ENCODE measurements at places on chromosomes 11 and 22. TPM values are rescaled to one million over a fixed set of nuclear protein-coding genes. Genes with fewer than 3 reads are reported as not detected.

The MRGPRX4 gene
- not detected for total RNA-seq

The SAA2 gene
- total RNA-seq = not detected

DNA sequence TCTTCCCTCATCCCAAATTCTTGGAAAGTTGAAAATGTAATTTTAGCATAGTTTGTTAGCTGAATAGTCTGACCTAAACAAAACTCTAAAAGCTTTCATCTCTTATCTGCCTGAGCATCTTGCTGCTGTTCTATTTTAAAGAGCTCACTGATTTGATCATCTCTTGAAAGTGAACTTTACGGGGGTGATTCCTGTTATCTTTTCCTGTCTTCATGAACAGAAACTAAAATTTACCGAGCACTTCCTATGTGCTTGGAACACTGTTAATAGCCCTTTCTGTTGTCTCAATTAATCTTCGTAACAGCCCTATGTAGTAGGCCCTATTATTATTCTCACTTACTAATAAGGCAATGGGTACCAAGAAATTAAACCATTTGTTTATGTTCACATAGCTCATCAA is 12.3 kb downstream of the AMOTL1 start:
- no peak for DNase-seq

DNA sequence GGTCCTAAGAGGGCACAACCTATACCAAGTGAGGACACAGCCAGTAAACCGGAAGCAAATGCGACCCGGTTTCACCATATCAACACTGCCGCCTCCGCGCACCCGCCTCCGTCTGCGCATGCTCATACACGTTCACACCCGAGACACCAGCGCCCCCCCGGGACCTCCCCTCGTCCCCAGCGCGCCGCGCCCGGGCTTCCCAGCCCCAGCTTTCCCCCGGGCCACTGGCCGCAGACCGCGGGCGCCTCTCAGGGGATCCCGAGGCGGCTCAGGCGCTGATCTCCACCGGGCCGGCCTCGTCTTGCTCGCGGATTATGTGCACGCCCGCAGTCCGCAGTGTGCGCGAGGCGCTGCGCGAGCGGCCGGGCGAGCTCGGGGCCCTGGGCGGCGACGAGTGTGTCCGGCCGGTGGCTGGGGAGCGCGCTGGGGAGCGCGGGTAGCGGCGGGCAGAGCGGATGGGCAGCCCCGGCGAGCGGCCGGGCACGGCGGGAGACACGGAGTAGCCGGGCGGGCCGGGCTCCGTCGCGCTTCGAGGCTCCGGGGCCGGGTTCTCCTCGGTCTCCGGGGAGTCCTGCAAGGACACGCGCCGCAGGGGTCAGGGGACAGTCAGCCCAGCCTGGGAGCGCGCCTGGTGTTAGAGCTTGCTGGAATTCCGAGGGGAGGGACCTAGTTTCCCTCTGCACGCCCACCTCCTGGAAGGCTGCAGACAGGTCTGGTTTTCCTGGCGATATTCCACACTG is 2.0 kb downstream of the HEPN1 start:
- DNase-seq = peak; percentile 81

GRCh38 chr11:2777871-2778629 is 78.3 kb upstream of the KCNQ1OT1 start:
- peak; percentile 31 for DNase-seq

- DNase-seq = no peak
Observed at GRCh38 chr22:20909543-20910303, 7.5 kb upstream of the CRKL start.

All from H9 (cell line).